Daoy (cell line): ENCODE measurements at places on chromosomes 5 and 9. TPM values are rescaled to one million over a fixed set of nuclear protein-coding genes. Genes with fewer than 3 reads are reported as not detected.

GRCh38 chr9:127450243-127450760, 904 bp downstream of the RPL12 start:
- peak; percentile 31 for DNase-seq

GRCh38 chr9:122228568-122229484, at the start of gene LHX6:
Gene LHX6, minus strand, starts transcription at chr9:122228957. Its CDS starts 217 bp downstream, at chr9:122228740.
- DNase-seq: peak; percentile 66

GRCh38 chr5:133354323-133355185, 257.8 kb downstream of the FSTL4 start:
- DNase-seq: no peak

- no peak for DNase-seq
Observed at GRCh38 chr5:95857185-95857945, 34.8 kb upstream of the GLRX start.

DNA sequence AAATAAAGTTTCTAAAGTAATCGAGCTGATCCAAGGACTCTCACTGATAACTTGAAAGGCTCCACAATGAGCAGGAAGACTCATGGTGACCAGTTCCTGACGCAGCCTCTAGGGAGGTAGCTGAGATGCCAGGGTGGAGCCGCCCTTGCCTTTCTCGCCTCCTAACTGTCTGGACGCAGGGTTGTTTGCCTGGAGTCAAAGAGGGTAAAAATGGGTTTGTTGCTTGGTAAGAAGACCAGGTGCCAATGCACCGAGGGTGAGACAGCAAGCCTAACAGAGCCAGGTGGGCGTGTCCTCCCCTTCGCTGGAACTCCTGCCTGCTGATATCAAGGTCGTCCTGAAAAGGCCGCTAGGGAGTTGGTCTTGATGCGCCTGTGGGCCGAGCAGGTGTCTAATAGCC, 48.6 kb upstream of the FCN1 start:
- DNase-seq: no peak

GRCh38 chr9:104494808-104495207, 9.3 kb upstream of the OR13F1 start:
- DNase-seq: no peak

DNA sequence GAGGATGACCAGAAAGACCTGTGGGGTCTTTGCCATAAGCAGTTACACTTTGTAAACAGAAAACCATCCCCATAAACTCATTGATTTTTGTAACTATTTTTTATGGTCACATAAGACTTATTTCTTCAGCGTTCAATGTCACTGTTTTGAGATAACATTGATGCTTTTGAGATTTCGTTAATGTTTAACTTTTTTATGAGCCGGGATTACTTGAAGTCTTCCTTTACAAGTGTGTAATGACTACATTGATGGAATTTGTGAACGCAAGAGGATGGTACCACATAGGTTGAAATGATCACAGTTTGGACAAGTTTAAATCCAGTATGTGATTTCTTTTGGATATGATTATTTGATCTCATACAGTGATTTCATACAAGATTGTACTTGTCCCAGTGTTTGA, 1.8 kb downstream of the SLC12A2 start:
- DNase-seq: no peak

GRCh38 chr9:107768224-107768623, 278.7 kb upstream of the KLF4 start:
- DNase-seq: no peak

- DNase-seq: no peak
Observed at GRCh38 chr5:172380301-172380986, 73.9 kb downstream of the SH3PXD2B start.

DNA sequence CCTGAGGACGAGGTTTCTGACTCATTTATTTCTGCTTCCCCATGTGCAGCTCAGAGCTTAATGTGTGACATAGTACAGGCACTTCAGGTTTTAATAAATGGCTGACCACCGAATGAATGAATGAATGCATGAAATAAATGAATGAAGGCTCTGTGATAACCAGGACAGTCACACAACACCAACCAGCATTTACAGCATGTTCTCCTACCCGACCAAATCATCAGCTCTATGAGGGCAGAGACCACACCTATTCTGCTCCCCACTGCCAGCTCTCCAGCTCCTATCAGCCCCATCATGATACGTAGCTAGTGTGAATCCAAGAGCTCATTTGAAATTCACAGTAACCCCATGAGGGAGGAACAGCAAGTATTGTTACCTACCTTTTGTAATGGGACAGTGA, 4.8 kb downstream of the TMOD1 start:
- DNase-seq: no peak

DNA sequence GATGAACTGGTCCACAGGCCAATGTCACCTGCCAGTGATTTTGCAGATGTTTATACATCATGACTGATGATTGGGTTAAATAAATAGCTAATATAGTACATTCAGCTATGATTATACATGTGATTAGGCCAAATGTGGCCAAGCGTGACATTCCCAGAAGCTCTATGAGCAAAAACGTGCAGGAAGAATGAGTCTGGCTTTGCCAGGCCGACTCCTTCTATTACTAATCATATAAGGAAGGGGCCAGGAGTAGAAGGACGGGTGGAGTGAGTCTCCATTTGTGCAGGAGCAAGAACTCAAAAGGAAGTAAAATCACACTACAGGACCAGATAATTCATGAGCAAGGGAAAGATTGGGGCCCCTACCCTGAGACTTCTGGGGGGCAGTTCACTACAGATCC, 178.2 kb downstream of the ROR2 start:
- DNase-seq: no peak

DNA sequence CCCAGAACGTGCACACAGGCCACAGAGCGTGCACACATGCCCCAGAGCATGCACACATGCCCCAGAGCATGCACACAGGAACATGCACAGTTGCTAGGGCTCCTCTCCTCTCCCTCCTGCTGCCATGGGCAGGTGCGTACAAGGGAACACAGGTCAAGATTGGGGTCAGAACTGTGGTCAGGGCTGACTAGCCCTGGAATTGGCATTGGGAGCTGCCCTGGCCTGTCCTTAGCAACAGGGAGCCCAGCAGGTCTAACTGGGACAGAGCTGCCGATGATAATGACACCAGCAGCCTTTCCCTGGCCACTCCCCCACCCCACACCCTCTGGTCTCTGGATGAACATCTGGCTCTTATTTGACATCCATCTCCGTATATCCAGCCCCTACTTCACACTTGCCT, 8.0 kb downstream of the PCDH1 start:
- no peak for DNase-seq

- DNase-seq: no peak
Observed at GRCh38 chr9:17319864-17320263, 185.0 kb downstream of the CNTLN start.

- no peak for DNase-seq
Observed at GRCh38 chr5:73939557-73939956, 313.6 kb downstream of the ARHGEF28 start.

DNA sequence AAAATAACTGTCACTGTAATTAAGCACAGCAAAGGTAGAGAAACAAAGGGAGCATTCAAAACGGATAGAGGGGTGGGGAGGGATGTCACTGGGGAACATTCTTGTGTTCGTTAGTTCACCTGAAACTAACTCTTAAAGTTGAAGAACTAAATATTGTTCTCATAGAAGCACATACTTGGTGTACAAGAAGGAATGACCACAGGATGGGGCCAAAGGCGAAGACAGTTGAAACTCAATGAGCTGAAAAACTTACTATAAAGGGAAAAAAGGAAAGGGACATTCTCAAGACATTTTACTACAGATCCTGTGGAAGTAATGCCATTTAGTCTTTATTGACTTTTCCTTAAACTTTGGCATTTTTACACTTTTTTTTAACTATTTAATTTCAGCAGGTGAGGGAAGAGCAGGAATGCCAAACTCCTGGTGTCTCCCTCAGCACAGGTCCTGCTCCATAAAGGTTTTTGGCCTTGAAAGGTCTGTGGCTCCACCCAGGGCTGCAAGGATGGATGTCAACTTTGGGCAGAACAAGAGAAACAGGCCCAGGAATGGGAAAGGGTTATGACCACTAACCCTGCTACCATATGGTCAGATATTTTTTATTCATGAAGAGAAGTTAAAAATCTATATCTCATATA, 197.6 kb upstream of the RASA1 start:
- DNase-seq: peak; percentile 59

DNA sequence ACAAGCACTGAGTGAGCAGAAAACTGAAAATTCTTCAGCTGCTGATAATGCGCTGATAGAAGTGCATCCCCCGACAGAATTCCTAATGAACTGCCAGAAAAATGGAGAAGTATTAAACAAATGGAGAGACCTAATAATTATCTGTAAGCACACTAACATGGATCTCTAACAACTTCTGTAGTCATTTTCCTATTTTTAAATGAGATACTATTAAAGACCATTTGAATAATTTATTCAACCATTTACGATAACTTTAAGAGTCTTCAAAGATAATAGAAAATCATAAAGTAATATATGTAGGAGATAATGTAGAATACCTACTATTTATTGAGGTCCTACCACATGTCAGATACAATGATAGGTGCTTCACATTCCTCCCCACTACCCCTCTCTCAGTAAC, 72.9 kb downstream of the EFNA5 start:
- DNase-seq: no peak

- DNase-seq: no peak
Observed at GRCh38 chr9:7325995-7326394, 473.6 kb downstream of the DMAC1 start.

DNA sequence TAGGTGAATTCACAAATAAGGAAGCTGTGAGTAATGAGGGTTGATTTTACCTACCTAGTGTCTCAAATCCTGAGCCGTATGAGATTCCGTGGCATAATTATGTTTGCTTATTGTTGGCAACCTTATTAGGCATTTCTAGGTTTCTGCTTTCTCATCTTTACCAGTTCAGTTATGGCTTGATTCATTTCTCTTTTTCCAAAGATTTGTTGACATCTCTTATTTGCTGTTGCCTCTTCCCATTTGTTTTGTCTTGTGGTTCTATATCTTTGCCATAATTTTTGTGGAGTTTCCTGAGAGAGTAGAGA, 470 bp downstream of the IL31RA start:
- no peak for DNase-seq

- no peak for DNase-seq
Observed at GRCh38 chr9:112794731-112795130, 44.2 kb downstream of the SNX30 start.

GRCh38 chr5:147303976-147304375, 69.2 kb downstream of the STK32A start:
- peak; percentile 91 for DNase-seq

GRCh38 chr5:58151414-58151813, 308.5 kb downstream of the PLK2 start:
- no peak for DNase-seq

DNA sequence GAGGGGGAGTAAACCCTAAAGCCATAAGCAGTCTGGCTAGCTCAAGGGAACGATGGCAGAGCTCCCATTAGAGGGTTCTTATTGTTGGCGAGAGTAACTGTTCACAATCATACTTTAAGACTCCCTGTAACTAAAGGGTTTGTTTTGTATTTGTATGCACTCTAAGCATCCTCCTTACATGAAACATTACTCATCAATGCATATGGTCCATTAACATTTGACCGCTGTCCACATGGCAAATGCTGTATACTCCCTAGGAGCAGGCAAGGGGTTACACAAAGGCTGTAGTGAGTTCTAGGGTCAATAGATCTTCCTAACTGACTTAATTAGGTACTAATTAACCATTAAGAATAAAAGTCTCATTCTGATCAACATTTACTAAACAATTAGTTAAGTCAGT, 95.3 kb upstream of the MRPS30 start:
- DNase-seq: no peak

- no peak for DNase-seq
Observed at GRCh38 chr9:106035806-106036205, 341.5 kb downstream of the TMEM38B start.

DNA sequence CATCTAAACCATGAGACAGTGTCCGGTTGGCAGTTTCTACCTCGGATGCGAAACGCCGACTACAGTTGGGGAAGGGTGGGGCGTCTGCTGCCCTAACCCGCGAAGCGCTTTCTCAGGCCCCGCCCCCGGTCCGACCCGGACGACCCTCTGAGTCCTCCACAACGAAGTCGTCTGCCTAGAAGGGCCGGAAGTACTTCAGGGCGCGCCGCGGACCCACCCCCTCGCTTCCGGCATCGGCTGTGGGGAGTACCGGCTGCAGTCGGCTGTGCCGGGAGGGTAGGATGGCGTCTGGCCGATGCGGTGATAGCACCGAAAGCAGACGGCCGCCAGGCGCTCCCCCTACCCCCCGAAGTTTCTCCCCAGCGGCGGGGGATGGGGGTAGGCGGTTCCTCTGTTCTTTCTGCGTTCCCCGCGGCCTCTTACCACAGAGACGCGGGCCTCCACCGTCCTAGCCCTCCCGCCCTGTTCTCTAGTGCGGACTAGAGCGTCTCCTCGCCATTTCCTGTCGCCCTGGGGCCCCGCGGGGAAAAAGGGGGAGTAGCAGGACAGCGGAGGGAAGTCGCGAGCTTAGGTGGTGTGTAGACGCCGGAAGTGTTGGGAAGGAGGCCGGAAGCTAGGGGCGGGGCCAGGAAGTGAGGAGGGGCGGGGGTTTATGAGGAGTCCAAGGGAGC, at the start of gene TRIM41:
TRIM41 (plus strand) TSS at position 224 of the 671 bp plus-strand sequence. CDS start 719 bp downstream, outside the sequence.
- DNase-seq: peak; percentile 99

DNA sequence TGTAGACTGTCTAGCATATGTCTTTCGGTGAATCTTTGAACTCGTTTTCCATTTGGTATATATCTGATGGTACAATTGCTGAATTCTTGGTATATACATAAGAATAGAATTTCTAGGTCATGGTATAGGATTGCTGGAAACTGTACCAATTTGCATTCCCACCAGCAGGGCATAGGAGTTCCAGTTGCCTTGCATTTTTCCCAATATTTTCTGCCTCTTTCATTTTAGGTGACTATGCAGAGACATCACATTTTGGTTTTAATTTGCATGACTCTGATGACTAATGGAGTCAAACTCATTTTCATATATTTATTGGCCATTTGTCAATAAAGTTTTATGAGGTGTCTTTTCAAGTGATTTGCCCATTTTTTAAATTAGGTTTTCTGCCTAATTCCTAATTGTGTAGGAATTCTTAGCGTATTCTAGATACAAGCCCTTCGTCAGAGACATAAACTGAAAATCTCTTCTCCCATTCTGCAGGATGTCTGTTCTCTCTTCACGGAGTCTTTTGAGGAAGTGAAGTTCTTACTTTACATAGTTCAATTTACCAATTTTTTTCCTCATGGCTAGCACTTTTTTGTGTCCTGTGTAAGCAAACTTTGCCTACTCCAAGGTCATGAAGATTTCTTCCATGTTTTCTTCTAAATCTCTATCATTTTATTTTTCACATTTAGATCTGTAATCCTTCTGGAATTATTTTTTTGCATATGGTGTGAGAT, 28.9 kb upstream of the PDCD1LG2 start:
- DNase-seq: no peak

Gene WNT8A
- not detected in 2 replicates for total RNA-seq

Gene LEAP2
- total RNA-seq: 0.17 and 0.68 TPM in 2 replicates

Gene PAPPA
- total RNA-seq: 8.3 and 9.9 TPM in 2 replicates

Gene FPGS
- total RNA-seq: 117 and 120 TPM in 2 replicates

Gene TOR4A
- 13.4 and 18.7 TPM in 2 replicates for total RNA-seq

Gene LOX
- total RNA-seq: 59.7 and 66.5 TPM in 2 replicates

Gene SAPCD2
- 69.8 and 86.6 TPM in 2 replicates for total RNA-seq

Gene ACOT12
- not detected in 2 replicates for total RNA-seq

Gene BNC2
- total RNA-seq: 4.2 and 6.7 TPM in 2 replicates

Gene C8G
- 1.2 TPM in 1 of 2 replicates, not detected in the other for total RNA-seq

Gene ZNF354C
- 2.7 and 3.7 TPM in 2 replicates for total RNA-seq

Gene DIPK1B
- total RNA-seq: 6.6 and 6.8 TPM in 2 replicates

Gene IL3
- not detected in 2 replicates for total RNA-seq

Gene CYLC2
- total RNA-seq: not detected in 2 replicates

Gene SLC23A1
- not detected in 2 replicates for total RNA-seq

Gene KCNMB1
- total RNA-seq: 0.80 and 0.86 TPM in 2 replicates

Gene RASGRF2
- total RNA-seq: 0.54 and 1.1 TPM in 2 replicates
